ENCODE measurements at places on chromosomes 7 and 10. TPM values are rescaled to one million over a fixed set of nuclear protein-coding genes. Genes with fewer than 3 reads are reported as not detected.

DNA sequence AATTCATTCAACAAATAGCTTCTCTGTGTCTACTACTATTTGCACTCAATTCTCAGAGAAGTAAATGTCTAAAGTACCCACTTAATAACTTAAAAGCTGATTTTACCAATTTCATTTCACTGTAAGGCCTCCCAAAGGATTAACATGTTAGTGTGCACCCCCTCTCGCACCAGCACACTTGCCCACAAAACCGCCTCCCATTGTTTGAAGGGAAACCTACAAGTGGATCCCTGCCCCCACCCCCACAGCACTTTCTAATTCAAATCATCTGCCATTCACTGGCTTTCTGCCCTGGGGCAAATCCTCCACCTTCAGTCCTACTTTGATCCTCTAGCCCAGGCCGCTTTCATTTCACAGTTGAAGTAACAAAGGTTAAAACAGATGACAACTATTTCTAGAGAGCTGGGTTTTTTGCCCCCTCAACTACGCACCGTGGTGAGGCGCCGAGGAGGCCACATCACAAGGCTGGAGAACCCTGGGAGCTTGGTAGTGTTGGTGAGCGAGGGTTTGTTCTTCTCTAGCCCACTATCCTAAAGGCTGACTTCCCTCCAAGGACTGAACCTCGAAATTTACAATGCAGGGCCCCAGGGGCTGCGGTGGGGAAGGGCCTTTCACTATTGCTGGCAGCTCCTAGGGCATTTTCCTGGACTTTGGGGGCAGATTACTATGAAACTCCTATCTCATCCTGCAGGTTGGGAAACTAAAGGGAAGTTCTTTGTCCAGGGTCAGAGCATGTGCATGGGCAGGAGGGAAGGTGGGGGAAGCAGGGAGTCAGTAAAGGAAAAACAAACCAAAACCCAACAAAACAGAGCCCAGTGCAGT is 517.4 kb upstream of the ZMIZ1 start:
- peak; percentile 14 for DNase-seq

Gene MYH16
- total RNA-seq: not detected

DNA sequence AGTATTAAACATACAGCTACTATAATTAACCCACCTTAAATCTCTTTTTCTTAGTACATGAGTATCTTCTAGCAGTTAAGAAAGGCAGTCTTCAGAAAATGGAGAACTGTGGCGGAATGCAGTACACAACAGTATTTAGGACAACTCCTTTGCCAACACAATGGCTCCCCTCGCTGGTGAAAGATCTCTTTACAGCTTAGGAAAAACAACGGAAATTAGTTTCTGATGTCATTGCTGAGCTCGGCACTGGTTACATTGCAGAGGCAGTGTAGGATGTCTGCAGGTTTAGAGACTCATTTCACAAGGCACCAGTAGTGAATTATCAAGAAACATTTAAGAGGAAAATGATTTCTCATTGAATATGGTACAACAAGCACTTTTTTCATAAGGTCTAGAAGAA is 43.4 kb downstream of the GLRX3 start:
- no peak for DNase-seq

Gene HTR5A
- not detected for total RNA-seq

- DNase-seq: no peak
Observed at GRCh38 chr10:68492118-68492517, 20.3 kb upstream of the DNA2 start.

Gene MNX1
- total RNA-seq: not detected

- no peak for DNase-seq
Observed at GRCh38 chr7:129110258-129110981, 34.1 kb upstream of the TSPAN33 start.

Gene GPER1
- total RNA-seq: 0.37 TPM

- no peak for DNase-seq
Observed at GRCh38 chr10:61836888-61837754, 64.4 kb upstream of the ARID5B start.

Gene C10orf105
- total RNA-seq: 0.41 TPM

GRCh38 chr7:40428421-40428820 is 293.6 kb downstream of the SUGCT start:
- DNase-seq: no peak

- DNase-seq: no peak
Observed at GRCh38 chr7:55092975-55093373, 74.2 kb downstream of the EGFR start.

GRCh38 chr10:71463111-71463510 is 66.4 kb downstream of the CDH23 start:
- no peak for DNase-seq

Gene AKR1C2
- total RNA-seq: not detected

- DNase-seq: no peak
Observed at GRCh38 chr7:15600298-15600697, 38.5 kb upstream of the AGMO start.

DNA sequence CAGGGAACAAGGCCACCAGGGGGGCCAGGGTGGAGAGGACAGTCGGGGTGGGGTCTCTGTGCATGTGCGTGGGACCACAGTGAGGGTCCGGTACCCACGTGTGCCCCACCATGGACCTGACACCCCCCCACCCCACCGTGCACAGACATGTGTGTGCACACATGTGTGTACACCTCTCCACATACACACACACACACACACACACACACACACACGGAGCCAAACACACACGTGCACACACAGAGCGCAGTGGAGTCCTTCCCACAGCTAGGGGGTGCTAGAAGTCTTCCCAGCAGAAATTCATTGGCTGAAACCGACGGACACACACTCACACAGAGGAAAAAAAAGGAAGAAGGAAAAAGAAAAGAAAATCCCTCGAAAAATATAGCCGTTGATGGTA is 42.8 kb upstream of the GNA12 start:
- peak; percentile 60 for DNase-seq

GRCh38 chr7:94111009-94111408 is 106.9 kb upstream of the BET1 start:
- DNase-seq: no peak

Gene EPHA1
- 3.4 TPM for total RNA-seq

- DNase-seq: no peak
Observed at GRCh38 chr7:111958896-111959295, 247.3 kb downstream of the DOCK4 start.
